ENCODE measurements at places on chromosomes 5 and 9.

DNA sequence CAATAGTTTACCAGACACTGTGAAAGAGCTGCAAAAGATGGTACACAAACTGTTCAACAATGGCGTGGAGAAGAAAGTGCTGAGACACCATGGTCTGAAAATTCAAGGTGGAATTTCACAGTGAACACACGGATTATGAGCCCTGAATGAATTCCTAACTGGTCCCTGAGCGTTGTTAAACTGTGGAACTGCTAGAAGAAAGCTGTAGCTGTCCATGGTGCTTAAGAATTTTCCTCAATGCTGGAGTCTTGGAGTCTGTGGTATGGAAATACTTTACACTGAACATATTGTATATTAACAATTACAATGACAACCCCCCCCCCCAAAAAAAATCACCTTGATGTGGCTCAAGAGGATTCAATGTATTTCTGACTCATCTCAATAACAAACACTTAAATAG lies 68.5 kb downstream of the SLC24A2 start:
- no peak for DNase-seq

DNA sequence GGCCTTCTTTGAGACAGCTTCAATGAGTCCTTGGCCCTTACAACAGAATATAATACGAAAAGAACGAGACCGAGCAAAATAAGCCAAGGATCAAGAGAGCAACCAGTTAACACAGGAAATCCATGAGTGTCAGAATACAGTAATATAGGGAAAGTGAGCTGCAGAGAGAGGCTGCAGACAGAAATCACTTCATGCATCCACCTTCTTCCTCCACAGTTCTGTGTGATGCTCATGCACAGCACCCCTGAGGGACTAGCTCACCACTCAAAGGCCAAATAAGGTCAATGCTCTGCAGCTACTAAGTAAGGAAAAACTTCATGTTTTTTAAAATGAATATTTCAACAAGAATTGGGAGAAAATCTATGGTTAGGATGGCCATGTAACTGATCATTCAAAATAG lies 257.1 kb downstream of the MCTP1 start:
- no peak for DNase-seq

- DNase-seq: no peak
These were observed 15.1 kb downstream of the AK3 start for GRCh38 chr9:4725706-4726442.

DNA sequence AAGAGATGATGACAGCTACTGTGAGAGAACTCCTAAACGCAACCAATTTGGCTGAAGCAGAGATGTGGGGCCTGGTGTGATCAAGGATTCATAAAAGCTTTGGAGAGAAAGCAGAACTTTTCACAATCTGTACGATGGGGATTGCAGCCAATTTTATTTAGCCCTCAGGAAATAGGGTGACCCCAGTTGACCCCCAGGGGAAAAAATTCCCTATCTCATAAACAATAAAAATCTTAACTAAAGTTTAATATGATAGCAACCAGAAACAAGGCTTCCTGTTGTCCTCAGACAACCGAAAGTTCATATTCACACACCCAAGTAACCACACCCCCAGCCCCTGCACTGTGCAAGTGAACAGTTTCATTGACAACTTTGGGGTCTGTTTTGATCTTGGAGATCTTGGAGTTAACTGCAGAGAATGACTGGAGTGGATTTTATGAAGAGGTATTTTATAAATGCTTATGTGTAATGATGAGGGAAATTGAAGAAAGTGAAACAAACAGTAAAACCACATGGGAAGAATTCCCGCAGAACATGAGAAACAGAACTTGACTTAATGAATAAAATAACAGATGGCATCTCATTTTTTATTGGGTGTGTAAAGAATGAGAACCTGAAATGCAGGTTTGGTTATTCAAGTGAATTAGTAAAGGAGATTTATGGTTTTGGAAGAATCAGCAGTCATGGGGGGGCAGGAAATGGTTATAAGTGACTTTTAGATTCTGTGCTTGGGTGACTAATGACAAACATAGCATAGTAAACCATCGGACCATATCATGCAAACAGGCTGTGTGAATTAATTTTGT lies 94.5 kb downstream of the PDE4D start:
- DNase-seq: peak; percentile 70

- no peak for DNase-seq
These were observed 283.3 kb downstream of the PJA2 start for GRCh38 chr5:109126481-109126880.
